ENCODE measurements at places on chromosomes 1 and 21.
A peak's percentile ranks its signal among the peaks of the same experiment; 100 is the strongest.

GRCh38 chr1:109208836-109209463, 4.8 kb upstream of the SARS1 start:
- DNase-seq: no peak

DNA sequence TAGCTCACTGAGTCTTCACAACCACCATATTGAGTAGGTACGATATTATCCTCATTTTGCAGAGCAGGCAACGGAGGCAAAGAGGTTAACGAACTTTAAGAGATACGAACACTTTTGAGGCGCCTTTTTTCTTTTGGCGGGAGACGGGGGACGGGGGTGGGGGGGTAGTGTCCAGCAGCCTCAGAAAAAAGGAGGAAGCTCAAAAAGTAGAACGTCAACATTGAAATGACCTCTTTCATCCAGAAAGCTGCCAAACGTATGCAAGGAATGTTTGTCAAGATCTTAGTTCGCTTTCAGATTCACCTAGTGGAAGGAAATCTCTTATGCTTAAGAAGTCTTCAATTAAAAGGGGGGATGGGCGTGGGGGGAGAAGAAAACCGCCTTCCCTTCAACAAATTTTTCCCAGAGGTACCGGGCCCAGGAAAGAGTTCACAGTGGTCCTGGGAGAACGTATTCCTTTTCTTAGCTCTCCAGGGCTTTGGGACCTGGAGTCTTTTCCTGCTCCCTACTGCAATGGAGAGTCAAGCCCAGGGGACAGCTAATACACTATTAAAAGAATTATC, 1.1 kb upstream of the PCAT6 start:
- DNase-seq: no peak

DNA sequence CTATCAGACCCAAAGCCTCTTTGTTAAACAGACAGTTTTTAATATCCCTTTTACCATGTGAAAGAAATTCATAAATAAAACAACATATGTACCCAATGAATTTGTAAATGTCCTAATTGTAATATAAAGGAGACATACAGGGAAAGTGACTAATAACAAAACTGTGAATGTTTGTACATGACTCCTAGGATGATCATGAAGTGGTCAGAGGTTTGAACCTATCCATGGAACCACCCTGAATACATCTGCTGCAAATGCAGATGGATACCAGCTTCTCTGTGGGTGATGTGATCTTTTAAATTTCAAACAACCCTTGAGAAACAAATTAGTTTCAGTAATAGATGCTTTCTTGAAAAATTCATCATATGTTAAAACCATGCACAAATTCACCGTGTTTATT, 16.7 kb upstream of the ACBD3 start:
- DNase-seq: no peak

DNA sequence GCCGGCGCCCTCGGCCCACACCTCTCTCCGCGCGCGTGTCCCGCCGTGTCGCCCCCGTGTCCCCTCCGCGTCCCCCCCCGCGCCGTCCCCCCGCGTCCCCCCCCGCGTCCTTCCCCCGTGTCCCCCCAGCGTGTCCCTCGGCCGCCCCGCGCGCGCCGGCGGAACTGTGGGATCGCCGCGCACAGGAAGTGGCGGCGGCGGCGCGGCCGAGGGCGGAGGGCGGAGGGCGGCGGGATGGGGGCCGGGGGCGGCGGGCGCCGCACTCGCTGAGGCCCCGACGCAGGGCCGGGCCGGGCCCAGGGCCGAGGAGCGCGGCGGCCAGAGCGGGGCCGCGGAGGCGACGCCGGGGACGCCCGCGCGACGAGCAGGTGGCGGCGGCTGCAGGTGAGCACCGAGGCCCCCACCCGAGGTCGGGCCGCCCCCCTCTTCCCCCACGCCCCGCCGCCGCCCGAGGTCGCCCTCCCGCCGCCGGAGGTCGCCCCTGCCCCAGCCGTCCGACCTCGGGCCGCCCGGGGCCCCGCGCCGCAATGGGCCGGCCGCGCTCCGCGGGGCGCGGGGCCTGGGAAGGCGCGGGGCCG, at the start of gene AGPAT3:
Gene AGPAT3 (plus strand): TSS at position 262 of the 578 bp plus-strand sequence. CDS start 94,459 bp downstream, outside the sequence.
- peak; percentile 54 for DNase-seq

DNA sequence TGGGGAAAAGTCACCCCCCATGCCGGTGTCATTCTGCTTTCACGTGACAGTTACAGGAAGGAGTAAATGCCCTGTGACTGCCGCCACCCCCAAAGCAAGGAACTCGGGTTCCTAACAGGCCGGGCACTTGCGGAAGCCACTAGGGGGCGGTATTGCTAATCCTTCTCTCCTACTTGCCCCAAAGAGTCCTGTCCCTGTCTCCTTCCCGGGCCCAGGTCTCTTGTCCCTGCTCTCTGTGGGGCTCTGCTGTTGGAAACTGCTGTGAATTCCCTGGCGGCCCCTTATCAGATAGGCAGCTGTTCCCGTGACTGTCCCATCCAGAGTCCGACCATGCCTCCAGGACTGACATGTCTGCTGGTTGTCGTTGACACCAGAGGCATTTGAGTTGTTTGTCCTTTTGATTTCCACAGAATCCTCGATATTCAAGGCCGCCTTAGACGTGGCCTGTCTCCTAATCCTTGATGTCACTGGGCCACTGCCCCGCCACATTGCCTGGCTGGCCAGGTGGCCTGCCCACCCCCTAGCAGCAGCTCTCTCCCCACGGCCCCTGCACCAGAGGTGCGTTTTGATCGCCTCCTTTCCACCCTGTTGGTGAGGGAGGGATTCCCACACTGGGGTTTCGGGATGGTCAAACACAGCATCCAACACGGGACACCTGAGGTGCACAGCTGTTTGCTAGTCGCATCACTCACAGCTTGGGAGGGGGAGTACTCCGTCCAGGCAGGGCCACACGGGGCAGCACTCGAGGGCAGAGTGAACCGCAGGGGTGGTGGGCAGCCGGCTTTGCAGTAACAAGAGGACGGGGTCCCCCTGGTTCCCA, 37.3 kb downstream of the CHAF1B start:
- DNase-seq: peak; percentile 11

DNA sequence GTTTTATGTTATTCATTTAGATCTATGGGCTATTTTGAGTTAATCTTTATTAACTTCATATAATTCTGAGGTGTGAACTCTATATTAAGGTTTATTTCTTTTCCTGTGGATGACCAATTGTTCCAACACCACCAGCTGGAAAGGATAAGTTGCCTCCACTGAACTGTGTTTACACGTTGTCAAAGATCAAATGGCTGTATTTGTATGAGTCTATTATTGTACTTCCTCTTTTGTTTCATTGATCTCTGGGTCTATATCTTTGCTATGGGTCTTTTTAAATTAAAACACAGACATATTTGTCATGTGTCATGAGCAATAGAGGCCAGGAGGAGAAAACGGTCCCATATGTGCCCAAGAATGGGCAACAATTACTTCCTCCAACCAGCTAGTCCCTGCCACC, 5.2 kb upstream of the MAB21L3 start:
- no peak for DNase-seq

DNA sequence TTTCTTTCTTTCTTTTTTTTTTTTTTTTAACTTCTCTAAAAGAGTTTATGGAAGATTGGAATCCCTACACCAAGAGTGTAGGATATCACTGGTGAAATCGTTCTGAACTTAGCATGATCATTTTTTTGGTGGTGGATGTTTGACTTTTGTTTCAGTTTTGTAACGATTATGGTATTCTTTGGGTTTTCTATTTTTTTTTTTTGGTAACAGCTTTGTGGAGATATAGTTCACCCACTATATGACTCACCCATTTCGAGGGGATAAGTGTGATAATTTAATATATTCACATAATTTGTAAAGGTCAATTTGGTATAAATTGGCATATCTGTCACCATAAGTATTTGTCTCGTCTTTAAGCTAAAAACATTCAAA, 29.2 kb downstream of the AGPAT3 start:
- DNase-seq: no peak
